ENCODE measurements at places on chromosomes 16 and 17. TPM values are rescaled to one million over a fixed set of nuclear protein-coding genes. Genes with fewer than 3 reads are reported as not detected.

Gene ABCC12
- not detected for total RNA-seq

Gene RAB26
- total RNA-seq, result 23.2 TPM

DNA sequence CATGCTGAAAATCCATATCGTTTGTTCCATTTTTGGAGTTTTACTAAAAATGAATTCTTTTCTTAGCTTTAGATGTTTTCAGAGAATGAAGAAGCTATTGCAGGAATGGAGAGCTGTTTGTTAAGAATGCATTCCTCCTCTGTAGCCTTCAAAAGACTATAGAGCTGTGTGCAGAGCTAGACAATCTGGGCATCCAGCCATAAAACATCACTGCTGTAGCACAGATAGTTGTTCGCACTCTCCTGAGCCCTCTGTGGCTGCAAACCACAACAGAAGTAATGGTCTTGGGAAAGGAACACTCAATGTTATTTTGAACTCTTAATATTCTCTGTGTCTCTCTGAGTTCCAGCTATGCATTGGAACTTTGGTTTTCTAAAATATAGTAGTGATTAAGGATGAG, 4.9 kb downstream of the TNRC6C start:
- peak; percentile 44 for DNase-seq
- no peaks in the 10 kb centered on the region for H3K4me1 ChIP-seq
- H3K27ac ChIP-seq, result no peak overlapping the region

GRCh38 chr17:50967795-50968194, 101.6 kb upstream of the TOB1 start:
- no peaks in the 10 kb centered on the region for H3K27me3 ChIP-seq
- H3K27ac ChIP-seq, result no peak overlapping the region
- no peaks in the 10 kb centered on the region for H3K36me3 ChIP-seq

DNA sequence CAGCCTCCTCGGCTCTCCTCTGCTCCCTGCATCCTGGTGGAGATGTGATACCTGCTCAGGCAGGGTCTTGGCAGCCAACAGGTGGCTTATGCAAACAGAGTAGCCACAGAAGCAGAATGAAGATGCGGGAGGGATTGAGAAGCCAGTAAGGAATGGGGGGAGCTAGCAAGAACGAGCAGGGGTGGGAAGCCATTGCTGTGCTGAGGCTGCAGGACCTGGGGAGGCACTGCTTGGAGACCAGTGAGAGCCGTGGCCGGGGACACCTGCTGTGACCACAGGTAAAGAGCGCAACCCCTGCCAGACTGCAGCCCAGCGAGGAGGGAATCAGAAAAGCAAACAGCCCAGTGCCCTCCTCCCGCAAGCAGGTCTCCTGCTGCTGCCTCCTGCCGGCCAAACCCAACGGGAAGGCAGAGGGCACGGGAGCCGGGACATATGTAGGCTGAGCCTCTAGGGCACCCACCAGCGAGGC, 14.7 kb downstream of the AIPL1 start:
- H3K27ac ChIP-seq, result no peak overlapping the region
- no peak for DNase-seq
- H3K36me3 ChIP-seq, result no peaks in the 10 kb centered on the region
- no peaks in the 10 kb centered on the region for H3K27me3 ChIP-seq
- H3K4me1 ChIP-seq, result no peaks in the 10 kb centered on the region

- no peaks in the 10 kb centered on the region for H3K4me1 ChIP-seq
- no peak overlapping the region for H3K4me3 ChIP-seq
- no peak overlapping the region for H3K27ac ChIP-seq
- no peaks in the 10 kb centered on the region for H3K27me3 ChIP-seq
Observed at GRCh38 chr16:2358811-2359210, 18.3 kb upstream of the ABCA3 start.

GRCh38 chr17:57451191-57451590, 194.9 kb downstream of the MSI2 start:
- peaks cover 8% of the 10 kb centered on the region for H3K4me1 ChIP-seq
- no peaks in the 10 kb centered on the region for H3K27me3 ChIP-seq
- no peak for DNase-seq

DNA sequence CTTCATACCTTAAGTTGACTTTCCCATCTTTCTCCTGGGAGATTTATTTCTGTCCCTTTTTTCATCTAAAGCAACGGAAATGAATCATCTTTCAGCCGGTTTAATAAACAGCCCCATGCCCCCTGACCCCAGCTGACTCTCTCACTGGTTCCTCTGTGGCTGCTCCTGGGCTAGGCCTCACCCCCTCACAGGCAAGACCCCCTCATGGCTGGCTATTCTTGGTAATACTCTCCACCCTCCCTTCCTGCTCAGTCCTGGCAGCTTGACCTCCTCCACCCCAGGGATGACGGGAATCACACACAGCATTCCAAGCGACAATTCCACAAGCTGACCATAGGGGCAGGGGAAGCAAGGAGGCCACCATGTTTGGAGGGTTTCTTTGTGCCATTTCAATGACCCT, 1.5 kb upstream of the ADAP2 start:
- H3K27me3 ChIP-seq, result peaks cover 12% of the 10 kb centered on the region
- no peak overlapping the region for H3K4me3 ChIP-seq
- no peaks in the 10 kb centered on the region for H3K36me3 ChIP-seq
- no peak overlapping the region for H3K27ac ChIP-seq

GRCh38 chr16:67245186-67245585, 2.1 kb downstream of the FHOD1 start:
- H3K4me1 ChIP-seq, result peaks cover 76% of the 10 kb centered on the region
- no peak for DNase-seq
- no peaks in the 10 kb centered on the region for H3K36me3 ChIP-seq
